ENCODE measurements at places on chromosomes 12 and 14. TPM values are rescaled to one million over a fixed set of nuclear protein-coding genes. Genes with fewer than 3 reads are reported as not detected.

LALBA gene
- polyA plus RNA-seq: not detected

CEBPE gene
- polyA plus RNA-seq: not detected

KRT6A gene
- not detected for polyA plus RNA-seq

SLC6A12 gene
- polyA plus RNA-seq: not detected

TMEM119 gene
- polyA plus RNA-seq: 80.6 TPM

CLMN gene
- 0.27 TPM for polyA plus RNA-seq

ZDHHC22 gene
- polyA plus RNA-seq: not detected

POTEM gene
- polyA plus RNA-seq: not detected

GRCh38 chr12:8890313-8891085 is 23.8 kb upstream of the PHC1 start:
- DNase-seq: no peak

GRCh38 chr12:52667509-52667908 is 12.7 kb downstream of the KRT1 start:
- no peak for DNase-seq

DNA sequence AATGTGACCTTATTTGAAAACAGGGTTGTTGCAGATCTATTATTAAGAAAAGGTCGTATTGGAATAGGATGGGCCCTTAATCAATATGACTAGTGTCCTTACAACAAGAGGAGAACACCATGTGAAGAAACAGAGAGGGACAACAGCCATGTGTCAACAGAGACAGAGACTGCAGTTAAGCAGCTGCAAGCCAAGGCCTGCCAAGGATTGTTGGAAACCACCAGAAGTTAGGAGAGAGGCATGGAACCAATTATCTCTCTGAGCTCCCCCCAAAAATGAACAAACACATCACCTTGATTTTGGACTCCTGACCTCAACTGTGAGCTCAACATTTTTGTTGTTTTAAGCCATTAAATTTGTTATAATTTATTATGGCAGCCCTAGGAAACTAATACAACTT is 214.6 kb upstream of the PRKD1 start:
- DNase-seq: peak; percentile 1

- no peak for DNase-seq
Observed at GRCh38 chr12:121933522-121934308, 15.3 kb downstream of the CFAP251 start.

GRCh38 chr14:26773906-26774593 is 176.2 kb upstream of the NOVA1 start:
- no peak for DNase-seq

DNA sequence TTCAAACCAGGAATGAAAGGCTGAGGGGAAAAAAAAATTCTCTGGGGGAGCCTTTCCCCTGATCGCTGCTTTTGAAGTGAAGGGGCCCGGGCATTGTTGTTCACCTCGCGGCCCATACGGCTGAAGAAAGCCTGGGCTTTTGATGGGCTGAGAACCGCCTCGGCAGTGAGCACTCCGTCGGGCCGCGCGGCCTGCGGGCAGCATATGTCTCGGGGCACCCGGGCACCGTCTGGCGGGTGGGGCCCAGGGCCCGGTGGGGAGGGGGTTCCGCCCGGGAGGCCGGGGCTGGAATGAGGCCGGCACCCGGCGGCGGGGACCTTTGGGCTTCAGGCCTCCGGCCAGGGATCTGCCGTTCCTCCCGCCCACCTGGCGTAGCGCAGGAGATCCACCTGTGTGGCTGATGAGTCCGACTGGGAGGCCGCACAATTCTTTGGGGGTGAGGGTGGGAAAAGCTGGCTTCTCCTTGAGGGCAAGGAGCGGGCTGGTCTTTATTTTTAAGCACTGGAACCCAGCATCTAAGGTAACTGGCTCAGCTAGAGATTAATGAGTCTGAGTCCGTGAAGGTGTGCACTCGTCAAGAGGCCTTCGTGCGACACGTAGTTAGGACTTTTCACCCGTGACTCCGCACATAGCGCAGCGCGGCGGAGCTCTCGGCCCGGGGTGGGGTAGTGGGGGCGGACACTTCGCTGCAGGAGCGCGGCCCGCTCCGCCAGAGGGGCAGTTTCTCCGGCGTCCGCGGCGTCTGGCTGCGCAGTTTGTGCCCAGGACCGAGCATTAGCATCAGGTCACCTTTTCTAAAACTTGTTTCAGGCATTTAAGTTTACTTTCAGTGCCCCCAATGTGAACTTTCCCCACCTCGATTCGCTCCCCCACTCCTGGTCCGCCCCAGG is 10.6 kb downstream of the FOXA1 start:
- no peak for DNase-seq

Measured in BJ (cell line).